ENCODE measurements at places on chromosomes 6 and 20.

DNA sequence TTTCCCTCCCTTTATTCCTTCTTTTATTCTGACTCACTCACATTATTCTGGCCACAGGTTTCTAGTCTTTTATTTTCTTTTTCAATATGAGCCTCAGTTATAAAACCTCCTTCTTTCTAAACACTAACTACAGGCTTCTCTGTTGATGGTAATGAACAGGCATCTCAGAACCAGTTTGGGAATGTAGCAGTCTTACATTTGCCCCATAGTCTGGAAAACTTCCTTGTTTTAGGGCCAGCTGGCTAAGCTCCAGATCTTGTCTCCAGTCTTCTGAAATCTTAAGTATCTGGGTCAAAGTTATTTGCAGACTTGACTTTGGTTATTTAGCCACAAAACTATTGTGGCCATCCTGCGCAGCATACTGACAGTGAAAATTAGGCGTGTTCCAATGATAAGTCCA is 97.0 kb upstream of the MAN1A1 start:
- no peak for DNase-seq

DNA sequence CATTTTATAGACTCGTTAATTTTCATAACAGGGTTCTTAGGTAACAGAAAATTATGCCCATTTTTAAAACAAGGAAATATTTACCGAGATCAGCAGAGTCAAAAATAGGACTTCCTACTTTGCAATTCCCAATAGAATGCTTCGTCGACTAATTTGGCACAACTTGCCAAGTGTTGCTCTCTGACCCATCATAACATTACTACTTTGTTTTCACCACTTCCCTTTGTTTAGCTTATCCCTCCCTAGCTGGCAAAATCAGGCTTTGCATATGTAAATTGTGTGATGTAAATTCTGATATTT is 914 bp upstream of the RANBP9 start:
- DNase-seq = no peak

DNA sequence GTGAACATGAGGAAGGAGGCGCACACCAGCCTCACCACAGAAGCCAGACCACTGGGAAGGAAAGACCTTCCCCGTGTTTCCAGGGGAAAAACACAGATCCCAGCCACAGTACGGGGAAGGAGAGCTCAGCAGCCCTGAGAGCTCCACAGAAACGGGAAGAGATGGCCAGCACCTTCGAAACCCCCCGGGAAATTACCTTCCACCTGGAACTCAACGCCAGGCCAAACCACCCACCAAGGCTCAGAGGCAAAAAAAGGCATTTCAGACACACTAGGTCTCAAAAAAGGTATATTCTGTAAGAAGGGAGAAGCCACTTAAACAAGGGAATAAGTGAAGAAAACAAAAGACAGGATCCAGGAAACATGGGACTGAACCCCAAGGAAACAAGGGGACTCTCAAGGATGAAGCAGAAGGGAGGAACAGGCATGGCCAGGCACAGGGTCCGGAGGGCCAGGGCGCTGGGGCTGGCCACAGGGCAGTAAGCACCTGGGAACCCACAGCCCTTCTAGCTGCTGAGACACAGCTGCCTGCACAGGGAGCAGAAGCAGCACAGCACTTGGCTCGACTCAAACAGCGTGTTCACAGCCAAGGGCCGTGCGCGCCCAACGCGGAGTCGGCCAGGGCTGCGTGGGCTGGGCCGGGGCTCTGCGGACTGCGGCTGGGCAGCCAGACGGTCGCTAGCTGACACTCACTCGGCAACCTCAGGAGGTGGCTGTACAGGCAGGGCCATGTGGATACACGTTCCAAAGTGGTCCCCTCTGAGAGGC is 44.6 kb downstream of the TAF4 start:
- DNase-seq = no peak

- no peak for DNase-seq
These were observed 3.7 kb downstream of the TGM2 start for GRCh38 chr20:38161412-38161774.

DNA sequence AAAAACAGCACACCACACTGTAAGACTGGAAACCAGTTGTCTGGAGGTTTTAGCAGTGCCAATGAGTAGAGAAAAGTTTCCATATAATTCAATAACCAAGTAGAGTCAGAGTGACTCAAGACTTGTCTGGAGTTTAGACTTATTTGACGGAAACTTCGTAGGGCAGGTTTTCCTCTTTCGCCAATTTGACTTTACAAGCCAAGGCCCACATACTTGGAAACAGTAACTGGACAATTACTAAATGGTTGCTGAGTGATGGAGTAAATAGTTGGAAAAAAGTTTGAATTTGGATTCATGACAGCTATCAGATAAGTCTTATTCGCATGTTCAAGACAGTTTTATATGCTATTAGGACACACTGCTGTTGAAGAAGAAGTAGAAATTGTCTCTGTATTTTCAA is 48.1 kb upstream of the CTAGE9 start:
- DNase-seq = no peak

GRCh38 chr20:61254881-61255626 is 3.0 kb downstream of the CDH4 start:
- DNase-seq = no peak

DNA sequence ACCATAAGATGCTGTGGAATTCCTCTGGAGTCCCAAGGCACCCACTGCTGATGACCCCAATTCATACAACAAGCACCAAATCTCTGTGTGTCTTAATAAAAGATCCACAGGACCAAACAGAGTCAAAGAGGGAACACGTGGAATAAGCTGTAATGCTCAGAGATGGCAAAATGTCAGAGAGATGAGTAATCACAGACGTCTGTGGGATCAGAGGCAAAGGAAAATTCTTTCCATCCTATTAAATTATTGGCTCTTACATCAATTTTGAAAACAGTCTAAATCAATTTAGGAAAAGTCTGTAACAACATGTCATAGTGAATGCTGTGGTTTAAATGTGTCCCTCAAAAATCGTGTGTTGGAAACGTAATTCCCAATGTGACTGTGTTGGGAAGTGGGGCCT is 17.5 kb upstream of the SAMD3 start:
- no peak for DNase-seq

- DNase-seq = no peak
These were observed 119.0 kb upstream of the LRFN2 start for GRCh38 chr6:40706178-40706577.

GRCh38 chr20:22511943-22512910 is 72.1 kb downstream of the FOXA2 start:
- no peak for DNase-seq

DNA sequence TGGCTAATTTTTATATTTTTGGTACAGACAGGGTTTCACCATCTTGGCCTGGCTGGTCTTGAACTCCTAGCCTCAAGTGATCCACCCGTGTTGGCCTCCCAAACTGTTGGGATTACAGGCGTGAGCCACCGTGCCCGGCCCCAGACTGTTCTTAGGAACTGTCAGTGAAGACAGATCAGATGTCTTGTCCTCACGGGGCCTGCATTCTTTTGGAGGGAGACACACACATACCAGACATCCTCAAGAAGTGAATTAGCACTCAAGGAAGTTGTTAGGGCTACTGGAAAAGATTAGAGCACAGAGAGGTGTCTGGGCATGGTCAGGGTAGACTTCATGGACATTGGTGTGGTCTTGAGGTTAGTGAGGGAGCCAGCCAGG is 10.3 kb upstream of the LPIN3 start:
- DNase-seq = no peak

DNA sequence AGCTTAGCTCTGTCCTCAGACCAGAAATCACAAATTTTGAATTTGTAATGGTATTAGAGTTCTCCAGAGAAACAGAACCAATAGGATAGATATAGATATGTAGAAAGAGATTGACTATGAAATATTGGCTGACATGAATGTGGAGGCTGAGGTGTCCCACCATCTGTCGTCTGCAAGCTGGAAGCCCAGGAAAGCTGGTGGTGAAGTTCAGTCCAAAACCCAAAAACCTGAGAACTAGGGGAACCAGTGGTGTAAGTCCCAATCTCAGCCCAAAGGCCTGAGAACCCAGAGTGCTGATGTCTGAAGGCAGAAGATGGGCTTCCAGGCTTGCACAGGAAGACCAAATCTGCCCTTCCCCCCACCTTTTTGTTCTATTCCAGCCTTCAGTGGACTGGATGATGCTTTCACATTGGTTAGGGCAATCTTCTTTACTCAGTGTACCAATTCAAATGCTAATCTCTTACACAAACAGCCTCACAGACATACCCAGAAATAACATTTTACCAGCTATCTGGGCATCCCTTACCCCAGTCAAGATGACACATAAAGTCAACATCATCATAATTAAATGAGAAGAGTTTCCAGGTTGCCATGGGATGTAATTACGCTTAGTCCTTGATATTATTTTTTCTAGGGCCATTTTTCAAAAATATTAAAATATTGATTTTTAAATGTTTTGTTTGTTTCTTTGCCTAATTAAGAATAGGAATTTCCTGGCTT is 570.8 kb downstream of the UTRN start:
- no peak for DNase-seq

DNA sequence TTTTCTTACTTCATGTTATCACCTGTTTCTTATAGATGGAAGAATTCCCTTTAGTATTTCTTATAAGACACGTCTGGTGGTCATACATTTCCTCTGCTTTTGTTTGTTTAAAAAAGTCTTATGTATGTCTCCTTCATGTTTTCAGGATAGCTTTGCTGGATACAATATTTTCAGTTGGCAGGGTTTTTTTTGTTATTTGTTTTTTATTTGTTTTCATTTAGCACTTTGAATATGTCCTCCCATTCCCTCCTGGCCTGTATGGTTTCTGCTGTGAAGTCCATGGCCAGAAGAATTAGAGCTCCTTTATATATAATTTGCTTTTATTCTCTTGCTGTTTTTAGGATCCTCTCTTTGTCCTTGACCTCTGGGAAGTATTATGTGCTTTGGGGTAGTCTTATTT is 82.7 kb upstream of the RAB32 start:
- DNase-seq = no peak

GRCh38 chr6:28209753-28210535 is 15.1 kb upstream of the ZSCAN9 start:
- DNase-seq = no peak

DNA sequence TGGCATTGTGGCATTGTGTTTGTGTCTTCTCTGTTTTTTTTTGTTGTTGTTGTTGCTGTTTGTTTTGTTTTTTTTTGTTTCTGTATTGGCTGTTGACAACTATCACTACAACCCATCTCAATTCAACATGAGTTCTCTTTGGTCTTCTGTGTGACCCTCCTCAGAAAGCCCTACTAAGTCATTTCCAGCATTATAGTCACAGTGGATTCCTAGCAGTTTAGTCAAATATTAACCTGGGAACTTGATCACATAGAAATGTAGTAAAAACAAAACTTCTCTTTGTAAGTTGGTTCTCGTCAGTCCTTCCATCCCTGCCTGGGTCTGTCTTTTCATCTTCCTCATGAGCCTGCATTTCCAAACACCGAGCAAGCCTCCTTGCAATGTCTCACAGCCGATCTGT is 16.8 kb downstream of the SLC17A2 start:
- DNase-seq = no peak

GRCh38 chr6:168229368-168229752 is 90.2 kb downstream of the DACT2 start:
- DNase-seq = no peak

- DNase-seq = no peak
These were observed 70.3 kb downstream of the SRC start for GRCh38 chr20:37416100-37416847.

- DNase-seq = no peak
These were observed 12.8 kb downstream of the AK9 start for GRCh38 chr6:109678240-109678639.

DNA sequence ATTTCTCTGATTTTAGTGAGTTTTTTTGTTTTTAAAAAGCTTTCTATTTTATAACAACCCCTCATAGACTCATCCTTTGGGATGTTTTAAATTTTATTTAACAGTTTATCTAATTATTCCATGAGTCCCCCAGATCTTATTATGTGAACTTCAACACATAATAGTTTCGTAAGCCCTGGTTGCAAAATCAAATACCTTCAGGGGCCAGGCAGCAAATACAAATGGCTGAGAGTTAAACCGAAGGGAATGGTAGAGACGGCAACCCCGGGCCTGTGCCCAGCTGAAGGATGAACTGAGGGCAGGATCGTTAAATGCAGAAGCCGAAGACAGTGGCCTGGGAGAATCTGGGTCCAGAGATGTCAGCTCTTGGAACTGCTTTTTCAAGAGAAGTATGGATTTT is 88.4 kb downstream of the RTN4IP1 start:
- no peak for DNase-seq

DNA sequence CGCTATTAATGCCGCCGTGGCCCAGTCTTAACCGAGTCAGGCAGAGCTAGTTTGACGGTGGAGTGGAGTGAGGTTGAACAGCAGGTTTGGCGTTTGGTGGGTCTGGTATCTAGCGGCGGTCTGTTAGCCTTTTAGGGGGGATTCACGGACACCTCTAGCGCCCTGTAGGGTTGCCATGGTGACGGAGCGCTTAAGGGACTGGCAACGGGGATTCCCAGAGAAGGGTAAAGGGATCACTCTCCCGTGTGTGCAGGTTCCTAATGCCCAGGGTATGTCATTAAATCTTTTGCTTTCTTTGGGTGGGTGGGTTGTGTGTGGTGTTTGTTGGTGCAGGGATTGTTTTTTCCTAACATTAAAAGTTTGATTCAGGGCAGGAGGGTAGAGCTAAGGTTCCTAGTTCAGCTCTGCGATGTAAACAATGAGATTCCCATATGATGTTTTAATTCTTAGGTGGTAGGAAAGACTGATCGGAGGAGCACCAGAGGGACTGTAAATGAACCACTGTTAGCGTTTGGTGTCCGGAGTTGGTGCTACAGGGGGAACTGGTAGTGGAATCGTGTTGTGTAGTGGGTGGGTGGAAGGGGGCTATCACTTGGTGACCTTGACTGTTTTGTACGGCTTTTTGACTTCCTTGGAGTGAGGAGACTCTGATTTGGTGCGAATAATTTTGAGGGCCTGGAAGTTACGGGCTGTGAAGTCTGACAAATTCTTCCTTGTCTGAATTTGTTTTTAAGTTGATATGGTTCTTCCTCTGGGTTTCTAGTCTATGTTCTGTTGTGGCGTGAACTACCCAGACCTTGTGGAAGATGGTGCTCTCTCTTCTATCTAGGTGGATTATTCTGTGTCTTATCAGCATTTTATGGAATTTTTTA is 5.0 kb downstream of the BRD2 start:
- DNase-seq = no peak

- no peak for DNase-seq
These were observed 126.5 kb downstream of the MYLK4 start for GRCh38 chr6:2624177-2624576.

GRCh38 chr20:8287340-8287739 is 155.3 kb downstream of the PLCB1 start:
- DNase-seq = no peak

- no peak for DNase-seq
These were observed 466.2 kb downstream of the TFAP2A start for GRCh38 chr6:9948678-9949077.

- DNase-seq = no peak
These were observed 123.2 kb downstream of the RIN2 start for GRCh38 chr20:19881080-19881840.

Data from stimulated activated CD8-positive, alpha-beta memory T cell treated with anti-CD3 and anti-CD28 coated beads, Interleukin-7, amount 100 ng/mL, for 48 hours (primary cell).